Esophagus mucosa (tissue), 1 donor: ENCODE measurements at places on chromosomes 7 and 10. TPM values are rescaled to one million over a fixed set of nuclear protein-coding genes. Genes with fewer than 3 reads are reported as not detected.

DNA sequence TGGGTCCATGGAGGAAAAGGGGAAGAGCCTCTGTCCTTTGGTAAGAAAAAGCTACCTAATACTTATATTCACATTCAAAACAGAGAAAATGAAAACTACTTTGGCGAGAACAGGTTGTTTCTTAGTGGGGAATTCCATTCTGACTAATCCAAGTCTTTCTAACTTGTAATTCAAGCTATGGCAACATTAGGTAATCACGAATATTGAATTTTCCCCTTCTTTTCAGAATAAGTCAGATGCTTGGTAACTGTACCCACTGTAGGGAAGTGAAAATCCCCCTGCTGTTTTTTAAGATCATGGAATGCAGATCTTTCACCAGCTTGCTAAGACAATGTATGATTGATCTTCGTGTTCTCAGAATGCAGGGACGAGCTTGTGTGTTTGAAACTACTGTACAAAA lies 384.4 kb downstream of the TCERG1L start:
- ATAC-seq, result no peak

GRCh38 chr7:106283501-106283830 lies 1.3 kb downstream of the NAMPT start:
- ATAC-seq, result no peak

DNA sequence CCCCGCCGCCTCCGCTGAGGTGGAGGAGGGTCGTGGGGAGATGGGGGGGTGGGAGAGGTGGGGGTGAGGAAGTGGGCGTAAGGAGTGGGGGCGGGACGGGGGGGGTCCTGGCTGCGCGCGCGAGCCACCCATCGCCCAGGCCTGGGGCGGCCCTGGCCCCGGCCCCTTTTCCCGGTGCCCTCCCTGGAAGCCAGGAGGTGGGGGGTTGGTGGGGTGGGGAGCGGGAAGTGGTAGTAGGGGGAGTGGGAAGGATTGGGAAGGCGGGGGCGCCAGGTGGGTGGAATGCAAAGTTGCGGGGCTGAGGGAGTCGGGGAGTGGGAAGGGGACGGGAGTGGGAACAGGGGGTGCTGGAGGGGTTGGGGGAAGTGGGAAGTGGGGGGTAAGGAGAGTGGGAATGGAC lies 319 bp upstream of the MMD2 start:
- no peak for ATAC-seq

- no peak for ATAC-seq
Measured at GRCh38 chr10:3741688-3742461, 43.1 kb downstream of the KLF6 start.

- no peak for ATAC-seq
Measured at GRCh38 chr7:88002617-88003016, 68.6 kb downstream of the ADAM22 start.

DNA sequence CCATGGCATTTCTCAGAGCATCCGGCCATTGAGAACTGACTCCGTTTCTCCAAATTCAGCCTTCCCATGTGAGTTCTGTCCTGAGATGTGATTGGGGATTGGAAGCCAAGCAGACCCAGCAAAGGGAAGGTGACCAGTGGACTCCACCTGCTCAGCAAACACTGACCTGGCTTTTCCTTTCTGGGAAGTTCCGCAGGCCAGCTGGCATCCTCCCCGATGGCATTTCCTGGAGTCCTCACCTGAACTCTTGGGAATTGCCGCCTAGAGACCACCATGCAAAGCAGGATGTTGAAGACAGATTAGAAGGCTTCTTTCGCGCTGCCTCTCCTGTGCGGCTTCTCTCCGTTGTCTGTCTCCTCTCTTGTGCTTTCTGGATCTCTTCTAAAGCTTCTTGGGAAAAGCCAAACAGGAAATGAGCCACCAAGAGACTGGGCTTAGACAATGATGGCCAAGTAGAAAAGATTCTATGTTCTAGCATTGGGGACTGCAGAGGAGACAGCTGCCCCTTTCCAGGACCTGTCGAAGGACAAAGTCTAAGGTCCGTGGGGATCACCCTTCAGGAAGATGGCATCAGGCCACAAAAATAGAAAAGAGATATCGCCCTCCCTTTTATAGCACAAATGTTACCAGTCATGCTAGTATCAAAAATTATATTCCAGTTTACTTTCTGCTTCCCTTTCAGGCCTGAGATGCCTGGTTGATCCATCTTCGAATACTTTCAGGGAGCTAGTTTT lies 103.7 kb upstream of the INSYN2A start:
- no peak for ATAC-seq

DNA sequence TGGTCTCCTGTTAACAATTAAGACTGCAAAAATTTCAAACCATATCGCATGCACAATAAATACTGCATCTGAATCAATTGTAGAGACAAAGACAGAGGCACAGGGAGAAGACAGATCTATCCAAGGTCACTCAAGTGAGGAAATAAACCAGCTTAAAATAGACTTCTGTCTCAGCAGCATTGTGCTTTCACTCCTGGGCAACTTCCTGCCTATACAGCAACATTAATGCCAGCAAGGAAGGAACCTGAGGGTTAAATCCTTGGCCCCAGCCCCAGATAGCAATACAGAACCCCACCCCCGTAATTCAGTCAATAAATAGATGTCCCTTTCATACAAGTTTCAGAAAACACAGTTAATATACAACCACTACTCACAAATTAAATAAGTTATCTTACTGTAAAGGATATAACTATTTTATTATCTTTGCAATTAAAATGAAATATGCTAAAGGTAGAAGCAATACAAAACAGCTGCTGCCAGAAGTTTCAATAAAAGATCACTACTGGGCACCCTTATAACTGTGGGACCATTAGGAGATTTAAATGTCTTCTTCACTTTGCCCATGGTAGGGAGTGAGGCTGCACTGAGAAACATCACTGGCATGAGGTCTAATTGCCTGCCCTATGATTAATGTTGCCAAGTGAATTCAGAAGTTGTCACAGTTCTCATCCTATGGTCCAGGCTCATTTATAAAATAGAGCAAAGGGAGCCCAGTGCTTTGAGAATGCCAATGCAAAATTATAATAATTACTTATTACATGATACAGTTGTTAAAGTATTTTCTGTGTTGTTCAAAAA lies 49.4 kb downstream of the CAV1 start:
- no peak for ATAC-seq

- ATAC-seq, result peak; percentile 47
Measured at GRCh38 chr7:71633551-71634008, 501.6 kb downstream of the GALNT17 start.

DNA sequence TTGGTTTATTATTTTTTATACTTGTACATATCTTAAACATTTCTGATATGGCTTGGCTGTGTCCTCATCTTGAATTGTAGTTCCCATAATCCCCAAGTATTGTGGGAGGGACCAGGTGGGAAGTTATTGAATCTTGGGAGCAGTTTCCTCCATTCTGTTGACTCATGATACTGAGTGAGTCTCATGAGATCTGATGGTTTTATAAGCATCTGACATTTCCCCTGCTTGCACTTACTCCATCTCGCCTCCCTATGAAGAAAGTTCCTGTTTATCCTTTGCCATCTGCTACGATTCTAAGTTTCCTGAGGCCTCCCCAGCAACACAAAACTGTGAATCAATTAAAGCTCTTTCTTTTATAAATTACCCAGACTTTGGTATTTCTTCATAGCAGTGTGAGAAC lies 207.7 kb downstream of the TPK1 start:
- no peak for ATAC-seq

Gene ERVW-1
- total RNA-seq, result not detected

Gene C10orf62
- total RNA-seq, result 0.16 TPM

Gene LAMB4
- total RNA-seq, result 1.1 TPM

Gene FAM25A
- 29.4 TPM for total RNA-seq

Gene CRYGN
- total RNA-seq, result not detected
